ENCODE measurements at places on chromosomes 4 and X.

DNA sequence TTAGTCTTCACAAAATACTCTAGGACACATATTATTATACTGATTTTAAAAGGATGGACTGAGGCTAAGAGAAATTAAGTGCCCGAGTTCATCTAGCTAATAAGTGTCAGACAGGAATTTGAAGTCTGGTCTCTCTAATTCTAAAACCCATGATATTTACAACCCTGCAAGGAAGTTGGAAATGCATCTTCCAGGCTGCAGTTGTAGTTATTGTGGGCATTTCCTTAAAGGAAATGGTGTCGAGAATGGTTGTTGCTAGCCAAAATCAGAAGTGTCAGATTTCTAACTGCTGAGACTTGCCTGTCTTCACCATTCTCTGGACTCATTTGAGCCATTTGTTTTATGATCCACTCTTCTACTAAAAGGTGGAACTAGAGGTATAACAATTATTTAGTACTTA is 82.5 kb downstream of the FAT4 start:
- no peak for DNase-seq

DNA sequence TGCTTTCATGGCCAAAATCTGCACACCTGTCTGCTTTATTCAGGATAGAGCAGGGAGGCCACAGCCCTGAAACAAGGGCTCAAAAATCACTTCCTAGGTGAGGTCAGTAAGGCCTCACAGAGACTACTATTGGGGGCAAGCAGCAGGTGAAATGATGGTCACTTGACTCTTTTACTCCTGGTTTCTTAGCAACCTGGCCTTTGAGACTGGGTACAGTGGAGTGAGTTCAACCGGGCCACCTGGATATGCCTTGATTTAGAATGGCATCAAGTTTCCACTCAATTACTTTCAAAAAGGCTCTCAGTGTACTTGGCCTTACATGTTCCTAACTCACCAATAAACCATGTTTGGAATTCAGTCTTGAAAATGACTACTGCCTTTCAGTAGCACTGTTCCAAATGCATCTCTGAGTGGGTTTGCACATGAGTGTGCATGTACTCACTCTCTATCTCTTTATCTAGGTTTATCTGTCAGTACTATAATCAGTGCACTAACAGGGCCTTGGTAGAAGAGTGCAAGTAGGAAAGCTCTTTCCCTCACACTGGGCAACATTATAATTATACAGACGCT is 388.2 kb downstream of the OPHN1 start:
- no peak for DNase-seq

- DNase-seq: no peak
Measured at GRCh38 chrX:47201345-47201944, 7.8 kb downstream of the UBA1 start.

DNA sequence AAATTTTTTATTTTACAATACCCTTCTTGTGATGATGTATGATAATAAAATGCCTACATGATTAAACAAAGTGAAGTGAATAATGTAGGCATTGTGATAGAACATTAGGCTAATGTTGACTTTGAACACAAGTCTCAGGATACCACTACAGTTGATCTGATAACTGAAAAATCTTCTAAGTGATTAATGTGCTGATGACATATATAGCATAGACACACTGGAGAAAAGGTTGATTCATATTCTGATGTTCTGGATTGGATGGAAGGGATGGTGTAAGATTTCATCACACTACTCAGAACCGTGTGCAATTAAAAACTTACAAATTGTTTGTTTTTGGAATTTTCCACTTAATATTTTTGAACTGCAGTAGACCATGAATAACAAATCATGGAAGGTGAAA is 738.5 kb downstream of the TECRL start:
- no peak for DNase-seq

GRCh38 chr4:77193511-77194102 is 36.6 kb downstream of the CCNG2 start:
- no peak for DNase-seq

DNA sequence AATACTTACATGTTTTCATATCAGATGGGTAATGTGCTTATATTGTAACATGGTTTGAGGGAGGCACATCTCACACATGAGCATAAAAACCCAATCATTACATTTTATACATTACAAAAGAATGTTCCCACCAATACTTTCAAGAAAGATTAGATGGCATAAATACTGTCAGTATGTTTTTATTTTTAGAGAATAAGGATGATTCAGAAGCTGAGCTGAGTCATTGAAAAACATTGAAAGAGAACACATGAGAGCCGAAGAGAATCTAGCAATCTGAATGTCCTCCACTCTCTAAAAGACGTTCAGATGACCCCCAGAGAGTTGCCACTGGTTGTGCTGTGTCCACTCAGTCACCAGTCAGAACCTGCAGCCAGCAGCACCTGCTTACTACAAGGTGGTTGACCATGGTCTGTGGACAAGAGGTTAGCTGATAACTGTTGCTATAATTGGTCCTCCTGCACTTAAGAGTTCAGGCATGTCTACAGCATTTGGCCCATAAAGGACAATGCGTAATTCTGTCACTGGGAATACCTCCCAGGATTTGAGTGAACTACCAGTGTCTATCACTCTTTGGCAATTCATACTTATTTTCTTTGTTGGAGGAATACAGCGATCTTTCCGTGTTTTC is 382.2 kb upstream of the IGFBP7 start:
- no peak for DNase-seq

GRCh38 chrX:133563705-133564104 is 148.4 kb upstream of the GPC4 start:
- DNase-seq: no peak

DNA sequence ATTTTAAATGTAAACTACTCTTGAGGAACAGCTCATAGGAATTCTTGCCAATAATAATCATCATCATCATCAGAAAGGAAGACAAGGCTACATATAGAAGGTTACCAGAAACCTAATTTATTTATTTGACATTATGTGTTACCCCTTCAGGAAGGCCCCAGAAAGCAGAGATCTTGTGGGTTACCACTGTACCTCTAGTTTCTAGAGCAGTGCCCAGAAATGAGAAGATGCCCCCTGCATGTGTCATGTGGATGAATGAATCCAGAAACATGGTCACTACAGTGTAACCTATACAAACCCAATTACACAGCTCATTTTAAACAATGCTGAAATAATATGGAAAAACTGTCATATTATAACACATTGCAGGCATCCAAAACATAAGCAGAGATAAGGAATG is 70.4 kb downstream of the ARAP2 start:
- DNase-seq: no peak

DNA sequence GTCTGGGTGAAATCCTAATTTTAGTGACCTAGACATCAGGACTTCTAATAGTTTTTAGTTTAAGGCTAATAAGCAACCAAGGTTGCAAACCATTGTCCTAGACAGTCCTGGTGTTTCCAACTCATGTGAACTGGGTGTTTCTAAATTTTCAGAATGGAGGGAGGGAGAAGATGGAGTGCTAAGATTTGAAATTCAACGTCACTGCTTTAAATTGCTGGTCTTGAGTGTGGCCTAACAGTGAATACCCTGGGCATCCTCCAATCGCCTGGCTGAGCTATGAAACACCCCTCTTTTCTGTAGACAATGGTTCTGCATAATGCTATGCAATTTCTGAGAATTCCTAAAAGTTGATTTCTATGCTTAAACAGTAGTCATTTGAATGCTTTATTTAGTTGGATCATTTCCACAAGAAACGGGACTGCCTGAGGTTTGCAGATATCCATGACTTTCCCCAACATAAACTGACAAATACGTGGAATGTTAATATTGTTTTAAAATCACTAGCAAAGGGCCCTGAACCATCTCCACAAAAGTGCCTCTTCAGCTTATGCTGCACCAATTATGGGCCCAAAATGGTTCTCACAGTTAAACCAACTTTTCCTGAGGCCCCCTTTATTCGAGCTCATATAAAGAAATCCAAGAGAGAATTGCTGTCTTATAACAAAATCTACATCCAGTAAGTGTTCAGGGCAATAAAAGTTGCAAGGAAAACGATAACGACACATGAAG is 1.1 kb downstream of the FBXL5 start:
- DNase-seq: no peak

GRCh38 chr4:170423137-170423536 is 333.4 kb upstream of the AADAT start:
- no peak for DNase-seq

DNA sequence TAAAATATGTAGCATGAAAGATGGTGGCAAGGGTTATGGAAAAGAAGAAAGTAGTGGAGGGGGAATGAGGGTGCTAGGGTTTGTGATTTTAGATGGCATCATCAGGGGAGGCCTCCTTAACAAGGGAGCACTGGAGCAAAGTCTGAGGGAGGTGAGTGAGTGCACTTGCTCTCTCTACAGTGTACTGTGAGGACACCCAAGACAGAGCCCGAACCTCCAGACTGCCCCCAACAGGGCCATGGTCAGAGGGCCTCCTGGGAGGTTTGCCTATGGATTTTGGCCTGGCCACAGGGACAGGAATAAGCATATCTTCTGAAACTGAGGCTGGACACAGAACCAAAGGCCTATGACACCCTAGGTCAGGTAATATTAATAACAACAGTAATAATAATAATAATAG is 21.4 kb upstream of the PJA1 start:
- no peak for DNase-seq

- DNase-seq: no peak
Measured at GRCh38 chr4:106325800-106326199, 9.4 kb downstream of the AIMP1 start.

DNA sequence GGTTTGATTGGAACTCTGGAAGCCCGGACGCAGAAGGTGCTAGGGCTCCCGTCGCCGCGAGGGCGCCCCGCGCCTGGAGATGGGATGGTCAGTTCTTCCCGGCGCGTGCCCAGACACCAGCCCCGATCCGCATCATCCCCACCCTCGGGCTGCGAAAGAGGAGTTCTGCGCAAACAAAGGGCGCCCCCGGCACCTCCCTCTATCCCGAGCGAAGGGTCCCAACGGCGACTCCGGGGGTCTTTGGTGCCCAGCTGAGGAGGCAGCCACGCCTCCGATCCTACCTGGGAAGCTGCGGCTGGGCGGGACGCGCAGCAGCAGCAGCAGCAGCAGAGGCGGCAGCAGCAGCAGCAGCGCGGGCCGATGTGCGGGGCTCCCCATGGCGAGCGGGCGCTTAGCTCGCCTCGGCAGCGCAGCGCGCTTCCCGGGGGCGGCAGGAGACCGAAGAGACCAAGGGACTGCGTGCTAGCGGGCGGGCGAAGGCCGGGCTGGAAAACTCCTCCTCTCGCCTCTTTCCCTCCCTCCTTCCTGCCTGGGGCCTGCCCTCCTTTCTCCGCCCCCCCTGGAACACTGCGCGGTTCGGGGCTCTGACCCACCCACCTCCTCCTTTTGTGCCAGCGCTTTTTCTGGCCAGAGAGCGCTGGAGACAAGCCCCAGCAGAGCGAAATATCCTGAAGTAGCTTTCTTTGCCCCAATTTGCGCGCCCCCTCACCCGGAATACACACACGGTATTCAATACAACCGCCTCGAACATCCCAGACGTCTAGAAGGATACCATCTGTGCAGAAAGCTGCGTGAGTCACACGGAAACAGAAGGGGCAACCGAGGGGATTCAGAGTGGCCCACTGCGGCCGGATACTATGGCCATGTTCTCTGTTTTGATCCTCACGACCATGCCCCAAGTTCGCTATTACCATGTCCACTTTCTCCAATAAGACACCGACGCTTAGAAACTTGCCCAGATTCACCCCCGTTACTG is at the start of gene SRPX:
Gene SRPX (minus strand): TSS at position 457 of the 976 bp plus-strand sequence. CDS start 79 bp downstream, at position 378.
- no peak for DNase-seq

DNA sequence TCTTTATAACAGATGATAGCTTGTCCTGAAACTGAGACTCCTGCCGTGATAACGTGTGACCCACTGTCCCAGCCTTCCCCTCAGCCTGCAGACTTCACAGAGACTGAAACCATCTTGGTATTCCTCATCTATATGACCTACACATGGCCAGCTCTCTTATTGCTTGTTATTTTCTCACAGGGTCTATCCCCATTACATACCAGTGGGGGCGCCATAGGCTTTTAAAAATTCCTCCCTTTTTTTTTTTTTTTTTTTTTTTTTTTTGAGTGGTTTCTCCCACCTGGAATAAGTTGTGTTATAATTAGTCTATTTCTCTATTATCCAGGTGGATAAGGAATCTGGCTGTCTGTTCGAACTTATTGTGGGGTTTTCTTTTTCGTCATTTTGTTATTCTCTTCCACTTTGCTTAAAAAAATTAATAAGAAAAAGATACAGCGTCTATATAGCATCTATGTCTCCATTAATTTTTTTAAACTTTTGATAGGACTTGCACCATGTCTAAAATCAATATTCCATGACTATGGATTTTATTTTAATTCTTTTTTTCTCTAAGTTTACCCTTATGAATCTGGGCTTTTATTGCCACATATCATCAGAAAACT is 47.2 kb downstream of the GYG2 start:
- no peak for DNase-seq

DNA sequence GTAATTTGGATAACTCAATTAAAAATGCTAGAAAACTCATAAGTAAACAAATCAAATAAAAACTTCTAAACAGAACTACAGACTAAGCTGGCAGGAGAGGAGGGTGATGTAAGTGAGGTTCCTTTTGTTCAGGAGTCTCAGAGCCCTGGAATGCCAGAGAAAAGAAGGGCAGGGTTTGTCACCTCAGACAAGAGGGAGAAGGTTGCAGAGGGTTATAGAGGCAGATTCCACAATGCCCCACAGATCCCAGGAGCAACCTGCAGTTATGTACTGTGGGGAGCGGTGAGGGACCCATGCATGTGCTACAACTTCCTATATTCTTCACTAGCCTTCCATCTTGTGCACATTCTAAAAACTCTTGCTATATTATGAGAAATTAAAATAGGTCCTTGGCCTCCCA is 129.7 kb downstream of the CFAP299 start:
- DNase-seq: no peak

DNA sequence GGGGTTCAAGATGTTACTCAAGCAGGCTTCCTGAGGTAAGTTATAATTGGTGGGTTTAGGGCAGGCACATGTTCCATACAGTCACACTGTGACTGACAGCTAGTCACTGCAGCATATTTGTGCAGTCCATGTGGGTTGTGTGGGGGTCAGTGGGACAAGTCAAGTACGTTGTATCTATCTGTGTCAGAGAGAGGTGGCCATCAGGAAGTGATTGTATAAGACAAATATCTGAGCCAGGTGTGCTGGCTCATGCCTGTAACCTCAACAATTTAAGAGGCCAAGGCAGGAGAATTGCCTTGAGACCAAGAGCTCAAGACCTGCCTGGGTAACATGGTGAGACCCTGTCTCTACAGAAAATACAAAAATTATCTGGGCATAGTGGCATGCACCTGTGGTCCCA is 509.3 kb downstream of the CENPC start:
- no peak for DNase-seq

- DNase-seq: no peak
Measured at GRCh38 chrX:110304371-110304770, 13.5 kb downstream of the AMMECR1 start.

DNA sequence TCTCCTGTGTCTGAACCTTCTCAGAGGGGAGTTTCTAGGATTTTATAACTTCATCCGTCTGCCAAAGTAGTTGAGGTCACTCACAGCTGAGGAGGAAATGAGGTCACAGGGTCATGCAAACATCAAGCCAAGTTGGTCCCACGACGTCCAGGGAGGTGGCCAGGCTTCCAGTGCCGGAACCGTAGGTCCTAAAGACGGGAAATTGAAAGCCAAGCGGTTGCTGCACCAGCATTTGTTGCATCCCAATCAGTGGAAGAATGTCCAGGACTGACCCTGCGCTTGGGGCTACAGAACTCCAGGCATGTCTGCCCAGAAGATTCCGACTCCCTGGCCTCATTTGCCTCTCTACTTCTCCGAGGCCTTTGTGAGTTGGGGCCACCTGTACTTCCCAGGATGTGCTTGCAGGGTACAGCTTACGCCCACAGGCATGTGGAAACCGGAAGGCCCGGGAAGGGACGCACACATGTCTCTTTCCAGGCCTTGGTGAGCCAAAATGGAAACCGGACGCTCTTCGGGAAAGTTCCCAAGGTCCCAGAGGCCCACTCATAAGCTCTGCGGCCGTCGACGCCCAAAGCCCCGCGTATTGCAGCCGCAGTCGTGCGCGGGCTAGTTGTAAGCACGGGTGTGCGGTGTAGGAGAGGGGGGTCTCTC is 9.3 kb downstream of the PRDM8 start:
- no peak for DNase-seq
